ENCODE measurements at places on chromosomes 16 and 17.

- H3K4me3 ChIP-seq = no peak overlapping the region
- no peaks in the 10 kb centered on the region for H3K27me3 ChIP-seq
- DNase-seq = no peak
- peaks cover 17% of the 10 kb centered on the region for H3K4me1 ChIP-seq
- no peak overlapping the region for H3K27ac ChIP-seq
- peaks cover 40% of the 10 kb centered on the region for H3K36me3 ChIP-seq
These were observed 4.7 kb downstream of the PRR29 start for GRCh38 chr17:64002658-64003525.

GRCh38 chr17:63963123-63963522 lies 9.6 kb downstream of the SCN4A start:
- H3K27me3 ChIP-seq = no peaks in the 10 kb centered on the region
- no peak overlapping the region for H3K27ac ChIP-seq
- H3K4me3 ChIP-seq = no peak overlapping the region
- DNase-seq = no peak
- H3K4me1 ChIP-seq = no peaks in the 10 kb centered on the region

DNA sequence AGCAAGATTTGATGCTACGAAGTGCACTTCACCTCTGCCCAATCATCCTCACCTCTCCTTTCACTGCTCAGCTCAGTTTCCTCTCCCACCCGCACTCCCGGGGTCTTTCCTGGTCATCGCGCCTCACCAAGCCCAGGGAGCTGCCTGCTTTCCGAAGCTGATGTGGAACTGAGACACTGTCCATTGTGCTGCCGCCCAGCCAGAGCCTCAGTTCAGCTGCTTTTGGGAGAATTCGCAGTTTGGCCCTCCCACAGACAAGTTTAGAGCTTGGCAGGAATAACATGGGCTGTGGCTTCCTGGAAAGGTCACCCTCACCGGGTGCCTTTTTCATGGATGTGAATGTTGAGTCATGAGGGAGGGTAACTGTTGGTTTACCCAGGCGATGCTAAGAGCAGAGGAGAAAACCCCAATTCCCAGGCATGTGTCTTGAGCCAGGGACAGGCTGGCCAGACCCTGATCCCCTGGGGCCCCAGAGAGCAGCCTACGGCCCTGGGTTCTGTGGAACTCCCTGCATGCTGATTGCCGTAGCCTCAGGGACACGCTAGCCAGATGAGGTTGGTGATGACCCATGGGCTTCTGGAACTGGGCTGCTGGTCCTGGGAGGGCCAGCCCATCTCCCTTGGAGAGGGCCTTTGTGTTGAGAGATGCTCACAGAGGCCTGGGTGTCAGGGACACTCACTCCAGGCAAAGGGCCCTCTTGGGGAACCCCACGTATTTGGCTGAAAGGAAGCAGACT lies 1687.5 kb downstream of the TP53TG3F start:
- no peaks in the 10 kb centered on the region for H3K36me3 ChIP-seq
- no peak overlapping the region for H3K27ac ChIP-seq
- H3K27me3 ChIP-seq = no peaks in the 10 kb centered on the region
- no peaks in the 10 kb centered on the region for H3K4me1 ChIP-seq
- H3K4me3 ChIP-seq = no peak overlapping the region

DNA sequence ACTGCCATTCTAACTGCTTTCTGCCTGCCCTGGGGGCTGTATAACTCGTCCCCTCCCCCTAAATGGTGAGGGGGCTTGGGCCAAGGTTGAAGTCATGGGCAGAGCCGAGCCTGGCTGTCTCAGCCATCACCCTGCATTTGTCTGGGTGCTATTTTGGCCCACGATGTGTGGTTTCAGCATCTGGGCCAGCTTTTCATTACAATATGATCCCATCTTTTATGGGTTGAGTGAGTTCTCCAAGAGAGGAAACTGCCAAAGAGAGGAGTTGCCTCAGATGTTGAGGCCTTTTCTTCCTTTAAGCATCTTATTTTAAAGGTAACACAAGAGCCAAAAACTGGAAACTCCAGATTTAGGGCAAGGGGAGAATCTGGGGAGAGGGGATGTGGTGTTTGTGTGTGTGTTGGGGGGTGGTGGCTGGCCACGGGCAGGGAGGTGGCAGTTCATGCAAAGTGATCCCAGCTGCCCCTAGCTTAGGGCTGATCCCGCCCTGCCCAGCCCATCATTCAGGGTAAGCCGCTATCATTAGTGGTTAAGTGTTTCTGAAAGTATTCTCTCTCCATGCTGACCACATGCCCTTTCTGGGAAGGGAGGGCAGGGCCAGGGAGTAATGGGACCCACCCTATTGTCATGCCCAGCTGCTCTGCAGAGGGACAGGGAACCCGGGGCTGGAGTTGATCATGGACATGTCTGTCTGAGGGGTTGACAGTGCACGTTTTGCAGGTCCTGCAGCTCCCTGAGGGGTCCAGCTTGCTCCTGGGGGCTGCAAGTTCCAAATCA lies 83.2 kb upstream of the CLEC18A start:
- no peak overlapping the region for H3K27ac ChIP-seq
- H3K36me3 ChIP-seq = peaks cover 11% of the 10 kb centered on the region
- H3K27me3 ChIP-seq = no peaks in the 10 kb centered on the region
- no peak overlapping the region for H3K4me3 ChIP-seq
- no peak for DNase-seq

GRCh38 chr17:31492206-31492605 lies 100.7 kb downstream of the RAB11FIP4 start:
- no peaks in the 10 kb centered on the region for H3K36me3 ChIP-seq
- no peak overlapping the region for H3K4me3 ChIP-seq
- H3K27me3 ChIP-seq = peaks cover 27% of the 10 kb centered on the region
- no peak overlapping the region for H3K27ac ChIP-seq
- no peak for DNase-seq
- H3K4me1 ChIP-seq = peaks cover 8% of the 10 kb centered on the region

GRCh38 chr16:2084895-2085625 lies 37.3 kb downstream of the TSC2 start:
- no peak overlapping the region for H3K27ac ChIP-seq
- no peaks in the 10 kb centered on the region for H3K27me3 ChIP-seq
- H3K4me1 ChIP-seq = no peaks in the 10 kb centered on the region
- peaks cover 92% of the 10 kb centered on the region for H3K36me3 ChIP-seq

DNA sequence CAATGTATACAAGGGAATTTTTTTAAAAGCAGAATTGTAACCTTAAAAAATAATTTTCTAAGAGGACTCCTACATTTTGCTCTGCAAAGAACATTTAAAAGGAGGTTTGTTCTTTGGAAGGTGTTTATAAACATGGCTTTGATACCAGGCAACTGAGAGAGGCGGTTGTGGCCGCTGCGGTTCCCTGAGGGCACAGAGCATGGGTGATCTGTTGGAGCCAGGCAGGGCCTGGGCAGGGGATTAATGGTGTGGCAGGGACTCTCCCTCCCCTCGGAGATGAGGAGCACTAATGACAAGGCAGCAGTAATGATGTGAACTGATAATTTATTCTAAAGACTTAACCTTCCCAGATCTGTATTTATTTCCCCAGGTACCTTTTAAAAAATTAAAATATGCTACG lies 65.4 kb downstream of the WWP2 start:
- H3K27me3 ChIP-seq = no peaks in the 10 kb centered on the region
- H3K4me1 ChIP-seq = no peaks in the 10 kb centered on the region
- DNase-seq = no peak
- H3K4me3 ChIP-seq = no peak overlapping the region
- no peaks in the 10 kb centered on the region for H3K36me3 ChIP-seq

DNA sequence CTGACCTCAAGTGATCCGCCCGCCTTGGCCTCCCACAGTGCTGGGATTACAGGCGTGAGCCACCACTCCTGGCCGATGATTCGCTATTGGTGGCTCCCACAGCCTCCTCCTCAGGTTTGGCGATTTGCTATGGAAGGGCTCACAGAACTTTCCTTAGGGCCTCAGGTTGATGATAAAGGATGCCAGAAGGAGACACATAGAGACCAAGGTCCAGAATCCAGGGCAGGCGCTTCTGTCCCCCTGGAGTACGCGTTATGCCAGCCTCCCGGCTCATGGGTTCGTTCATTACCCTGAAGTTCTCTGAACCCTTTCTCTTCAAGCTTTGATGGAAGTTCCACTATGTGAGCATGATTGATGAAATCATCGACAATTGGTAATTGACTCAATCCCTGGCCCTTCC lies 19.9 kb downstream of the LGALS3BP start:
- H3K4me1 ChIP-seq = no peaks in the 10 kb centered on the region
- no peak overlapping the region for H3K27ac ChIP-seq

Data from DND-41 (cell line).